NCI-H2029 treated with DMSO at 0.1 percent for 48 hours (cell line): ENCODE measurements at places on chromosomes 3 and 15.

DNA sequence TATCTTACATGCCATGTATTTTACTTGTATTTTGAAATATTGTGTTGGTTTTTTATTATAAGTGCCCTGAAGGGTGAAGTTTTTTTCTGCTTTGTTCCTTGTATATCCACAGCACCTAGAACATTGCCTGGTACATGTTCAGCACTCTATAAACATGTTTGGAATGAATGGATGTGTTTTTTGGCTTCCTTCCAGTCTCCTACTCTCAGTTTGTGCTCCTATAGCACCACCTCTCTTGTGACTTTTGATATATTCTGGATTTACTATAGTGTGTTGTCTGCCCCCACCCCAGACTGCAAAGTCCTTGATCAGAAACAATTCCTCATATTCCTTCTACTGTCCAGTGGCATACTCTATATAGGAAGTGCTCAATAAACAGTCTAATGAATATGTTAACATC lies 60.6 kb downstream of the PLCL2 start:
- peak; percentile 81 for DNase-seq

DNA sequence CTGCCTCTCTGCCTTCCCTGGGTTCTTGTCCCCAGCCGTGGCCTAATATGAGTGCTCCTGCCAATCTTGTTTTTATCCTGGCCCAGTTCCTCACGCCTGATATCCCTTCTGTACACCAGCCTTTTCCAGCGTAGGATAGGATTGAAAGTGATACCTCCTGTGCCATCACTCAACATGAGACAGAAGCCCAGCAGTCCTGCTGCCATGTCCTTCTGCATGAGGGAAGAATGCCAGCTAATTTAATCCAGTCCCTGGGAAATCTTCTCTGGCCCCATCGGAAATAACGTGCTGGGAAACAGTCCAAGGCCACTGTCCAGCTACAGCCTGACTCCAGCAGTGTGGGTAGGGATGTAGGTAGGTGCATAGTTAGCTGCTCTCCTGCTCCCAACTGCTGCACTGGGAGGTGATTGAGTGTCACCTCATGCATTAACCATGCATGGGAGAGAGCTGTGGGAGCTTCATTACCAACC lies 92.0 kb upstream of the TPM1 start:
- no peak for DNase-seq

DNA sequence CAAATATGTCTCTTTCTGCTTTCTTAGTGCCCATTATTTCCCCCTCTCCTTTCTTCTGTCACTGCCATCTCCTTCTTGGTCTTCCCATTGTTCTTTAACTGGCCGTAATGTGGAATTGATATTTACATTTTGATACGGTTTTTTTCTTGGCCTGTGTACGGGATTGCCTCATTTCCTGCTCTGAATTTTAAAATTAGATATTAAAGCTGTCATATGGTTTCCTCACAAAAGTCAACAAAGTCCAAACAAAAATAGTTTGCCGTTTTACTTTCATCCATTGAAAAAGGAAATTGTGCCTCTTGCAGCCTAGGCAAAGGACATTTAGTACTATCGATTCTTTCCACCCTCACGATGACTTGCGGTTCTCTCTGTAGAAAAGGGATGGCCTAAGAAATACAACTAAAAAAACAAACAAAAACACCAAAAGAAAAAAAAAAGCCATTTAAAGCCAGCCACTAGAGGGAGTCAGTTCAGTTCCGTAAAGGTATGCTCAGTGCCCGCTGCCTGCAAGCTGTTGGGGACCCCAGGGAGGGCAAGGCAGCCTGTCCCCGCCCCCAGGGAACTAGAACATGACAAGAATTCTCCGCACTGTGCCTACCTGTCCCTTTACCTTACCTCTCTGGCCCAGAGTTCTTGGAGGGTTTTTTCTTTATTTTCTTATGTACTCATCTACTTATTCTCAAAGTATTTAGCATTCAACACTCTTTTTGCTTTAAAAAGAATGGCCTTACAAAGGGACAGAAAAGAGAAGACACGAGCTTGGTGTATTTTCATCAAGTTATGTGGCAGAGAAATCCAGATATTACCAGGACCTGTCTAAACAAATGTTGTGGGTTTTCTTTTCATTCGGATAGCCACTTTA lies 30.0 kb upstream of the NR2E3 start:
- DNase-seq: no peak

DNA sequence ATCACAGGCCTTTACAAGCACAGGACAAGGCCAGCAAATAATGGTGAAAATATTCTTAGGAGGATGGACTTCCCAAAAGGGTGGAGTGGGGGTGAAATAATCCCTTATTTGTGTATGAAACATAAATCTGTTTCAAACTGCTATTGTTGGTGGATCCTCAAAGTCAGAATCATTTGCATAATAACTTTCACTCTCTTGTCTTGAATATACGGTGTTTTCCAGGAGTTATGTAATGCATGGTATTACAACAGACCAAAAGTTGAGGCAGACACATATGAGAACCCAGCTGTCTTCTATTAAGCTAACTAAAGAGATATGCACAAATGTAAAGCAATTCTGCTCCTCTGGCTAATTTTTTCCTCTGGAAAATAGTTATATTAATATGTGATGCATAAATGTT lies 57.7 kb downstream of the PRTG start:
- DNase-seq: no peak

DNA sequence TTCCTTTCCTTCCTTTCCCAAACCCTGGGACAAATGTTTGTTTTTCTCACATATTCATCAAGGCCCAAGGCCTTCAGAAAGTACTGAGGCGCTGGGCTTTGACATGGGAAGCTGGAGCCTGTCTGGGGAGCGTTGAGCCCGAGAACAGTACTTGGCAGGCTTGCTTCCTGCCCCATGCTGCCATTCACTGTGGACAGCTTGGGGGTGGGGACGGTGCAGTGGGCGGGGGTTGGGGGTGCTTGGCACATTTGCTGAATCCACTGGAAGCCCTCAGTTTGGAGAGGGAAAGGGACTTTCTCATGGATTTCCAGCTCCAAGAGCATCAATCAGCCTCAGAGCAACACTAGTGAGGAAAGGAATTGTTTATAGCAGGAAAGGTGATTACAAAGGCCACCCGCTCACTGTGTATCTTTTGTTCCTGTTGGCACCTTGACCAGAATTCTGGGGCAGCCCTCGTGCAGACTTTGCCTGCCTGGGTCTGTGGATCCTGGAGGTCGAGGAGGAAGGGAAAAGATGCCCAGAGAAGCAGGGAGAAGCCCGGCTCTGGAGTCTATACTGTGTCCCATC lies 199.8 kb upstream of the RGMA start:
- no peak for DNase-seq

DNA sequence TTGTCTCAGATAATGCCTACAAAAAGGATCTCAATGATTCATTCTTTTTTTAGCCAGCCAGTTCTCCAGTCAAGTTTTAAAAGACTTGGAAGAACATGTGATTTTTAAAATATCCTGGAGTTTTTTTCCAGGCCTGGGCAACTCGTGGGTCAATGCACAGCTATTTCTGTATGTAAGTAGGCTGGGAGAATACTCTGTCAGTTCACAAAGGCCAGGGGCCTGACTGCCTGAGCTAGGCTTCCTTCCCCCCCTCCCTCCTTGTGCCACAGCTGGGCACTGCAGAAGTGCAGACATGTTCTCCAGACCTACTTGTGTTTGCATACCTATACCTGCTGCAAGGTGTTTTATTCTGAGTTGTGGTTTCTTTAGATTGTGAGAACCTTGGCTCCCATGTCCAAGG lies 43.7 kb downstream of the CTDSPL start:
- DNase-seq: no peak

DNA sequence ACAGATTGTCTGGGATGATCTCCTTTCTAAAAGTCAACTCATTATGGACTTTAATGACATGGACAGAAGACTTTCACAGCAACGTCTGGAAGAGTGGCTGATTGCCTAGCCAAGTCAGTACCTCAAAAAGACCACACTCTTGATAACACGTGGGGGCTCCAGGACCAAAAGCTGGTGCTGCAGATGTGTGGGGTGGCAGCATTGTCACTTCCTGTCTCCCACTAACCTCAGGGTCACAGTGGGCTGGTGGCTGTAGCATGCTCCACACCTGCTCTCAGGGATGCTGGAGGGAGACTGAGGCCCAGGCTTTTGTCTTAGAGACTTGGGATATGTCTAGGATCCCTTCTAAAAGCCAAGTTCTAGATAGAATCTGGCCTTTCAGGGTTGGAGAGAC lies 118.1 kb downstream of the APBA2 start:
- DNase-seq: no peak

DNA sequence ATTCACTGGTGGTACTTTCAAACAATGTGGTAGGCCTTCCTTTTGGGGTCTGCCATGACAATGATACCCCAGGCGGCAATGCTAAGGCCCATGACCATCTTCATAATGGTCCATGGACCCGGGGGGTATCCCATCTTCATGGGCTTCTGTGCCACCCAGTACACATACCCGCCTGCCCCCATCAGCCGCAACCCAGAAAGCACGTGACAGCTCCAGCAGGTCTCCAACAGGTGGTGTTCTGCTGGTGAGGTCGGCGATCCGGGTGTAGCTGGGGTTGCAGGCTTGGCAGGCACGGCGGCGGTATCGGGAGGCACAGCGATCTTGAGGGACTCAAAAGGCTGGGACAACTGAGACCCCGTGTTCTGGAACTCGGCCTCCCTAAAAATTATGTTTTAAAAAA lies 214.5 kb downstream of the SNRPN start:
- DNase-seq: no peak

- DNase-seq: no peak
Observed at GRCh38 chr3:36743826-36744225, 20.5 kb downstream of the DCLK3 start.

GRCh38 chr3:84275532-84275931 lies 683.3 kb upstream of the CADM2 start:
- DNase-seq: no peak

DNA sequence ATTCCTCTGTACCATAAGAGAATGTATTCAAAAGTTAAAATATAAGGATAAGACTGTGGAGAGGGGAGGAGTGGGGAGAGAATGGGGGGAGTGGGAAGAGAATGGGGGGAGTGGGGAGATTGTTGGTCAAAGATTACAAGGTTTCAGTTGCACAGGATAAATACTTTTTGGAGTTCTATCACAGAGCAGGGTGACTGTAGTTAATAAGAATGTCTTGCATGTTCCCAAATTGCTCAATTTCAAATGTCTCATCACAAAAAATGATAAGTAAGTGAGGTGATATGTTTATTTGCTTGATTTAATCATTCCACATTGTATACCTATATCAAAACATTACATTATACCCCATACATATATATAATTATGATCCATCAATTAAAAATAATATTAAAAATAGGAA lies 23.0 kb upstream of the MEF2A start:
- no peak for DNase-seq

GRCh38 chr3:104952146-104952972 lies 414.4 kb upstream of the ALCAM start:
- DNase-seq: no peak

- DNase-seq: peak; percentile 97
Observed at GRCh38 chr3:32872487-32873382, 54.9 kb downstream of the TRIM71 start.

DNA sequence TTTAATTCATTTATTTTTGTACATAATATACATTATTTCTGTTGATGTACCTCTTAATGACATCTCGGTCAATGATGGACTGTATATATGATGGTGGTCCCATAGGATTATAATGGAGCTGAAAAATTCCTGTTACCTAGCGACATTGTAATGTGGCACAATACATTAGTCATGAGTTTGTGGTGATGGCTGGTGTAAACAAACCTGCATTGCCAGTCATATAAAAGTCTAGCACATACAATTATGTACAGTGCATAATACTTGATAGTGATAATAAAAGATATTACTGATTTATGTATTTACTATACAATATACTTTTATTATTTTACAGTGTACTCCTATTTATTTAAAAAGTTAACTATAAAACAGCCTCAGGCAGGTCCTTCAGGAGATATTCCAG lies 15.1 kb downstream of the TTC14 start:
- no peak for DNase-seq

DNA sequence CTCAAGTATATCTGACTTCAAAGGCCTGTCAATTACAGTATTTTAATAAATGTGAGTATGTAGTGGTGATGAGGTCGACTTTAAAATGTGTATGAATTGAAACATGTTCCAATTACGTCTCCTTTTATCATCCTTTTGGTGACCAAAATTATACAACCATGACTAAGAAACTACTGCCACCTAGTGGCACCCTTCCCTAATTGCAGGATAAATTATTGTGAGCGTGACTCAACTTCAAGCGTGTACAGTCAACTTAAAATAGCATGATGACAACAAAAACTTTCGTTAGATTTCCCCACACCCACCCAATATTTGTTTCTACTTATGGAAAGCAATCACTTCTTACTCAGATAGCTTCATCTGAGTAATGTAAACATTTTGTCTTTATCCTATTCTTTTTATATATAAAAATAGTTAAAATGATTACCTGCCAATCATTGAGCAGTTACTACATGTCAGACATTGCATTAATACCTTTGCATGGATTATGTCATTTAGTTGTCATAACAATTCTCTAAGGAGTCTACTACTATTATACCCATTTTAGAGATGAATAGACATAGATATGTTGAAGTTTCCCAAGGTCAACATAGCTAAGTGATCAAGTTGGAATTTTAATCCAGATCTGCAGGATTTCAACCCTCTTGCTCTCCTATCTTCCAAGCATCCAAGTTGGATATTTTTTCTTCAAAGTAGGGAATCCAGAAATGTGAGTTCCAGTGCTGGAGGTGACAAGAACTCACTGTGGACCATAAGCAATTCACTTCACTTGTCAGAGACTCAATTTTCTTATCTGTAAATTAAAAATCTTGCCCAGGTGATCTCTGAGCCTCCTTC lies 106.0 kb downstream of the MEX3B start:
- no peak for DNase-seq

- no peak for DNase-seq
Observed at GRCh38 chr15:58999694-59000093, 12.2 kb downstream of the RNF111 start.

- DNase-seq: no peak
Observed at GRCh38 chr3:134326760-134327593, 47.3 kb downstream of the AMOTL2 start.

DNA sequence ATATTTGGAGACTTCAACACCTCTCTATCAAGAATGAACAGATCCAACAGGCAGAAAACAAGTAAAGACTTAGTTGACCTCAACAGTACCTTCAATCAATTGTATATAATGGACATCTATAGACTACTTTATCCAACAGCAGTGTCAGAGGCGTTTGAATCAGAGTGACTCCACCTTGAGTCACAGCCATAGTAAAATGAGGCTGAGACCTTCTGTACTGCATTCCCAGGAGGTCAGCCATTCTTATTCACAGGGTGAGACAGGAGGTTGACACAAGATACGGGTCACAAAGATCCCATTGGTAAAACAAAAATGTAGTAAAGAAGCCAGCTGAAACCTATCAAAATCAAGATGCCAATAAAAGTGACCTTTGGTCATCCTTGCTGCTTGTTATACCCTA lies 299.8 kb downstream of the CNTN3 start:
- no peak for DNase-seq
